MG63 (cell line): ENCODE measurements at places on chromosomes 1 and 21. TPM values are rescaled to one million over a fixed set of nuclear protein-coding genes. Genes with fewer than 3 reads are reported as not detected.

DNA sequence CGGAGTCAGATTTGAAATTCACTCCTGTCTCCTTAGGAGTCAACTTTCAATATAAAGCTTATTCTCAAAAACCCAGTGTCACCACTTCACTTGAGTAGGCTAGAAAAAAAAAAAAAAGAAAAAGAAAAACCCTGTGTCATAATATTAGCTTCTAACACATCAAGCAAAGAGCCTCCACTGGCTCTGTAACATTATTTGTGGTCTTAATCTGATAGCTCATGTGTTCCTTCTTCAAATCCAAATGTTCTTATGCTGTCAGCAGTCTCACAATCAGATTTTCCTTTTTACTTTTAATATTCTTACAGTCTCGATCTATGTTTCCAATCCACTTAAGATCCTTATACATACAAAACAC lies 26.1 kb upstream of the PSMG1 start:
- no peak for DNase-seq

- DNase-seq, result no peak
Measured at GRCh38 chr1:54278941-54279422, 79.0 kb downstream of the MRPL37 start.

- no peak for DNase-seq
Measured at GRCh38 chr21:42261829-42262200, 42.9 kb downstream of the ABCG1 start.

DNA sequence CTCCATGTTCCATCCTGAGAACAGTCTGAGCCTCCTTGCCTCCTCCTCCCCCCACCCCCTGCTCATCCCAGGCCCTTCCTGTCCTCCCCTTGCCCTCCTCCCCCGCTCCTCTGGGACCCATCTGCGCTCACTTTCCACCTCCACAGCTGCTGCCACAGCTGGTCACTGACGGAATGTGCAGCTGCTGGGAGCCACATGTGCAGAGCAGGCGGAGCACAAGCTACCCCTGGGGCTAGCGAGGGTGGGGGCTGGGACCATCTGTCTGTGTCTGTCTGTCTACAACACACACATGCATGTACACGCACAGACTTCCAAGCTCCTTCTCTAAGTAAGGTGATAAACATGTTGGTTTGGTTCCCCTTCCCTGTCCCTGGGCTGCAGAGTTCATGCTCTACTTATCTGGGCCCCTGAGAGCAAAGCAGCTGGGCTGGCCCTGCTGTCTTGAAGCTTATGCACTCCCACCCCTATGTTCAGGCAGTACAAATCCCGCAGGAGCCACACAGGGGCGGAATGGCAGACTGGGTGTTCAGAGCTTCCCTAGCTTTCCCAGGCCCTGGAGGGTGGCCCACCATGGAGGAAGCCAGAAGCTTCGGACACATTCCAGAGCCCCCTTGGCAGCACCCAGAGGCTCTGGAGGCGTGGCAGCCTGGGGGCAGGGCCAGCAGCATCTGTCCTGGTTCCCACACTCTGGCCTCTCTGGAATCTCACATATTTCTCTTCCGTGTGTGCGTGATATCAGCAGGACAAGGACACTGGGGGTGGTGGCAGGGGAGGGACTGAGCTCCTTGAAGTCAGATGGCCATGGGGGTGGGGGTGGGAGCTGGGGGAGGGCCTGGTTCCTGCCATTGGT lies 7.0 kb upstream of the HEYL start:
- DNase-seq, result peak; percentile 17

- no peak for DNase-seq
Measured at GRCh38 chr21:39175154-39175553, 8.1 kb downstream of the PSMG1 start.

The SRGAP2B gene
- 4.9 and 5.6 TPM in 2 replicates for total RNA-seq

DNA sequence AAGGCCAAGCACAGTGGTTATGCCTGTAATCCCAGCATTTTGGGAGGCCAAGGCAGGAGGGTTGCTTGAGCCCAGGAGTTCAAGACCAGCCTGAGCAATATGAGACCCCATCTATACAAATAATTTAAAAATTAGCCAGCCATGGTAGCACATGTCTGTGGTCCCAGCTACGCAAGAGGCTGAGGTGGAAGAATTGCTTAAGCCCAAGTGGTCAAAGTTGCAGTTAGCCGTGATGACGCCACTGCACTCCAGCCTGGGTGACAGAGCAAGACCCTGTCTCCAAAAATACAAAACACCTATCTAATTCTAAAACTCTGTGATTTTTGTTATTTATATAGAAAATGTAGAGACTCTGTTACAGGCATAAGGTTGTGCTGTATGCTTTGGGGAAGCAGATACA lies 44.2 kb upstream of the ZYG11A start:
- DNase-seq, result no peak

The LEMD1 gene
- not detected in 2 replicates for total RNA-seq

DNA sequence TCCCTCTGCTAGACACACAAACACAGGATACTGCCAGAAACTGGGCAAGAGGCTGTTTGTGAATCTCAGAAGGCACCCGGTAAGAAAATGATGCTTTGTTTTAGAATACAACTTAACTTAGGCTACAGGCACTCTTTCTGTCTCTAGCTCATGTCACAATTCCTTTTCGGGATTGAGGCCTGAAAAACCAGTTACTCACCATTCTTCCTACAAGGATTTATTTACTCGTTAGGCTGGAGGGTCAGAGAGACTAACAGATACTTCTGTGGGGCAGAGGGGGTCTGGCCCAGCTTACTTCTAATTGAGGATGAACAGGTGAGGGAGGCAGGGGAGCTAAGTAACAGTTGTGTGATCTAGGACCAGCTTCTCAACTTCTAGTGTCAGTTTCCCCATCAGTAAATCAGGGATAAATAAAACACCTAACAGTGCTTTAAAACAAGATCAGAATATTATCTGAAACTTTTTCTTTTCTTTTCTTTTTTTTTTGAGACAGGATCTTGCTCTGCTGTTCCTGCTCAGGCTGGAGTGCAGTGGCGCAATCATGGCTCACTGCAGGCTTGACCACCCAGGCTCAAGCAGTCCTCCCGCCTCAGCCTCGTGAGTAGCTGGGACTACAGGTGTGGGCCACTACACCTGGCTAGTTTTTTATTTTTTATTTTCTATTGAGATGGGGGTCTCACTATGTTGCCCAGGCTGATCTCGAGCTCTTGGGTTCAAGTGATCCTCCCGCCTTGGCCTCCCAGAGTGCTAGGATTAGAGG lies 31.9 kb downstream of the NFYC start:
- no peak for DNase-seq

DNA sequence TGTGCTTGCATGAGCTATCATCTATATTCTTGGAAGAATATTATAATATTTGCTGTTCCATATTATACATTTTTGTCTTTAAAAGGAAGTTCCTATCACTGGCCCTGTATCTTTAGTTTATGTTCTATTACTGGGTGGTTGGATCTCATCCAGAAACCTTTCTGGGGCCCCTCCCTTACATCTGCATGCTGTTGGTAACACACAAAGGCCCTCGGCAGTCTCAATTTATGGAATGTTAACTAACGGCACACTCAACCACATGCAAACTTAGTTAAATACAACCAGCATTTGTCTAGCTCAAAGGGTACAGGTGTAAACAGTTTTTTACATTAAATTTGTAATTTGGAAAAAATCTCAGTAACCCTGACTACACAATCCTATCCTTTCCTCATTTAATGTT lies 9.7 kb upstream of the HYI start:
- no peak for DNase-seq

- no peak for DNase-seq
Measured at GRCh38 chr21:31041295-31042079, 3.2 kb upstream of the KRTAP19-8 start.

The GCSAML gene
- not detected in 2 replicates for total RNA-seq

The HCRTR1 gene
- not detected in 2 replicates for total RNA-seq

GRCh38 chr1:67597336-67597735 lies 87.7 kb upstream of the GADD45A start:
- no peak for DNase-seq

- no peak for DNase-seq
Measured at GRCh38 chr1:1921901-1922701, 3.0 kb upstream of the TMEM52 start.

DNA sequence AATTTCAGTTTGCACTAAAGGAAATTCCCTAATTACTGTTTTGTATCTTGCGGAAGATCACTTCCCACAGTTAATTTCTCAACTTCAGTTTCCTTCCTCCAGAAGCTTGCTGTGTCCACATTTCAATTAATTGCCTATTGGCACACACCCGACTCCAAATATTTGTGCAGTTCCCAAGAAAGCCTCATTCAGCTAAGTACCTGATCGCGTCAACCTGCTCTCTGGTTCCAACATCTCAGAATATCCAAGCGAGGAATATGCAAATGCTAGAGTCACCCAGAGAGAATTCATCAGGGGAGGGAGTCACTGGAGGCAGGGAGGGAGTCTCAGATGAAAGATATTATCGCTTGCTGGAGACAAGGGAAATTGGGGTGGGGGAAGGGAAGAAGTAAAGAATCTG lies 351.3 kb downstream of the RRAGC start:
- DNase-seq, result no peak

DNA sequence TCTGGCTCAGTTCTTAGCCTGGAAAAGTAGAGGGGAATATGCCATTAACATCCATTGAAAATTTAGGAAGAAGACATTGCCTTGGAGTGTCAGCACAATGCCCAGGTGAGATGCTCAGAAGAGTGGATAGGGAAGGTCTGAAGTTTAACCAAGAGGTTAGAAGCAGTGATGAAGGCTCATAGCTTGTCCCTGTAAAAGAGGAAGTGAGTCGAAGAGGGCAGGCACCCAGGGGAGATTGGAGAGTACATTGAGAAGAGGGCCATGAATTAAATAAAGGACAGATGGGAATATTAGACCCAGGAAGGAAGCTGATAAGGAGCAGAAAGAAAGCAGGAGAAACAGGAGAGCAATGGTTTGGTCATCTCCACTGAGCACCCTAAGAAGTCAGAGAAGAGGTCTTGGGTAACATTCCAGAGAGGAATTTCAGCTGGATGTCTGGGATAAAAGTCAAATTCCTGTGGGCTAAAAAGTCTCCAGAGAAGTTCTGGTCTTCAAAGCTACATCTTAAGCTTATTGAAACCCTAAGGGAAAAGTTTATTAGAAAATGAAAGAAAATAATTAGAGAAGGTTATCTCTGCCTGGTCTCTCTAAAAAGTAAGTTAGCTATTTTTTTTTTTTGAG lies 17.3 kb downstream of the C8B start:
- no peak for DNase-seq

GRCh38 chr1:235923466-235924021 lies 56.8 kb upstream of the LYST start:
- no peak for DNase-seq

GRCh38 chr1:37031871-37032270 lies 2.4 kb downstream of the GRIK3 start:
- DNase-seq, result no peak

The CALML6 gene
- 0.20 TPM in 1 of 2 replicates, not detected in the other for total RNA-seq
